ENCODE measurements at places on chromosomes 12 and 14.

GRCh38 chr14:27015065-27015464 is 417.2 kb upstream of the NOVA1 start:
- no peak for DNase-seq

DNA sequence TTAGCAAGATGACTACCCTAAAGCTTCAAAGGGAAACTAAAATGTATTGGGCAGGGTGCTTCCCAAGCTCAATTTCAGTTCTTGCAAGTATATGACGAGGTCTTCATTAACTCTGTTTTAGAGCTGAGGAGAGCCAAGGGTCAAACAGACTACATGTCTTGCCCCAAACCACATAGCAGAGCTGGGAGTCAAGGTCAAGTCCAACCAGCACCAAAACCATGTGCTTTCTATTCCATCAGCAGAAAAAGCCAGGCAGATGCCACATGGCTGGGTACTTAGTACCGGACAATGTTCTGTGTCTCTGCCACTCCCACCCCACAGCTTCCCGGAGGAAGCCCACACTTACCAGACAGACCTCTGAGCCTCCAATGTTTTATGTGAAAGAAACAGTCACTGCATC is 17.6 kb downstream of the NID2 start:
- no peak for DNase-seq

GRCh38 chr14:91245029-91245428 is 525 bp upstream of the GPR68 start:
- DNase-seq = no peak

DNA sequence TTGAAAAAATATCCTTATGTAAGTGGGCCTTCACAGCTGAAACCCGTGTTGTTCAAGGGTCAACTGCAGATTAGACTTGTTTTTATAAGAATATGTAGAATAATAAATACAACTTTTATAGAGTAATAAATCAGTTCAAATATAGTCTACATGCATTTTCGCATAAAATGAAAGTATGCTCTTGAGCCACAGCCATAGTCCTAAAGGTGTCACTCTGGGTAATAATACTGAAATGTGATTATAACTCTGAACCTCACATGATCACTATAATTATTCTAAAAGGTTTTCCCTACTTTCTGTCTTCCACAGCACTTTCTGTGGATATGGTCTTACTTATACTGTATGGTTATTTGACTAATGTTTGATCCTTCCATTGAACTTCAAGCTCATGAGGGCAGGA is 185.8 kb downstream of the SLC6A15 start:
- DNase-seq = no peak

- no peak for DNase-seq
Observed at GRCh38 chr12:509500-509899, 49.8 kb downstream of the B4GALNT3 start.

DNA sequence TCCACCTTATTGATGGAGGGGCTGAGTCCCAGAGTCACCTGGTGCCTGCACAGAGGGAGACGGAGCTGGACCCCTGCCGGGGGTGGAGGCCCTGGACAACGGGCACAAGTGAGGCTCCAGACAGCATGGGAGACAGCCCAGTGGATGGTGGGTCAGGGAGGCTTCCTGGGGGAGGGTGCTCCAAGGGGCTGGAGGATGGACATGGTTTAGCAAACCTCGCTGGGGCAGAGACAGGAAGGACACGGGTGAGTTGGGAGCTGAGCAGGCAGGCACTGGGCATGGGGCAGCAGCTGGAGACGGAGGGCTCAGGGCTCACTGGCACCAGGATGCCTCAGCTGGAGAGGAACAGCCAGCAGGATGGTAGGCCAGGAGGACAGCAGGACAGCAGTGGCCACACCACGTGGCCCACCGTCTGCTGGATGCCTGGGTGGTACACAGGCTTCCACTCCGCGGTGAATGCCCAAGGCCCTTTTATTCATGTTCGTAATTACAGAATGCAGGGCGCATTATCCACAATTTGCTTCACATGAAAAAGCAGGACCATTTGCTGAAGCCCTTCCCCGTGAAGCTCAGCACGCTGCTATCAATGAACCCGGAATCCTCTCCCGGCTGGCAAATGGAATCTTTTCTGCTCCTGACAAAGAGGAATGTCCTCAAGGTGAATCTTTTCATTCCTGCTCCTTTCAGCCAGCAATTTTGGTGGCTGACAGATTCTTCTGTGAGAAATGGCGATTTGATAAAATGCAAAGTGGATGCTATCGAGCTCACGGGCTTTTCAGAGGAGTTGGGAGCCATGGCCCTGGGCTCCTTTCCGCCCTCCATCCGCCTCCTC is 138.1 kb upstream of the C14orf180 start:
- DNase-seq = no peak

GRCh38 chr12:26153421-26154154 is 28.8 kb upstream of the BHLHE41 start:
- no peak for DNase-seq

- DNase-seq = peak; percentile 57
Observed at GRCh38 chr12:45725631-45726602, 3.6 kb upstream of the ARID2 start.

Measured in NCI-H187 (cell line).